ENCODE measurements at places on chromosomes 4 and X.

- DNase-seq: no peak
These were observed at the start of gene UNC5C for GRCh38 chr4:95548738-95549245. Gene UNC5C, minus strand, starts transcription at chr4:95548973.

DNA sequence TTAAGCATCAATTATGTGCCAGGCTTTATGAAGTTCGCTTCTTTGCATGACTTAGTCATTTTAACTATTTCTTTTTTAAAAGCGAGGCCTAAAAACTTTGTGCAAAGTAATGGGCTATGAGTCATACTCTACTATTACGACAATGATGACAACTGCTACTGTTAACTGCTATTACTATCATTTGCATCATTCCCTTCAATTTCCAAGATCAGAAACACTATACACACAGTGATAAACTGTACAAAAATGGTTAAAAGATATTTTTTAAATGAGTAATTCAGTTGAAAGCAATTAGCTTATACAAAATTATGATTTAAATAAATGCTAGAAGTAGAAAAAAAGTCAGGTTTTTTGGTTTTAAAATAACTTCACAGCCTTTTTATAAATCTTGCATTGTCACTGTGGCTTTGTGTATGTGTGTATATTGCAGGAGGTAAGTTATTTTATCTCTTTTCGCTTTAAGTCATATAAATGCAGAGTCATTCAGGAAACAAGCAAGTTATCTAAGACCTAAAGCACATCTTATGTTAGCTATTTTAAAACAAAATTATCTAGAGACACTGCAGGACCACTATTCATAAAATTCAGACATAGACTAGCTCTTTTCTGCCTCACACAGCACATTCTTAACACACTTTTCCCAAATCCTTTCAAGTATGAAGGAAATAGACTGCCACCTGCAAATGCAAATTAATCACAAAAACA, 18.5 kb upstream of the CXCL3 start:
- DNase-seq: no peak

- no peak for DNase-seq
These were observed 175.0 kb upstream of the ARHGEF9 start for GRCh38 chrX:63959975-63960374.

GRCh38 chrX:4710618-4711433, 997.4 kb upstream of the PRKX start:
- DNase-seq: no peak

GRCh38 chrX:153773218-153773611, 7.6 kb upstream of the SRPK3 start:
- DNase-seq: no peak

- no peak for DNase-seq
These were observed 113.1 kb downstream of the RAB28 start for GRCh38 chr4:13371048-13371447.

DNA sequence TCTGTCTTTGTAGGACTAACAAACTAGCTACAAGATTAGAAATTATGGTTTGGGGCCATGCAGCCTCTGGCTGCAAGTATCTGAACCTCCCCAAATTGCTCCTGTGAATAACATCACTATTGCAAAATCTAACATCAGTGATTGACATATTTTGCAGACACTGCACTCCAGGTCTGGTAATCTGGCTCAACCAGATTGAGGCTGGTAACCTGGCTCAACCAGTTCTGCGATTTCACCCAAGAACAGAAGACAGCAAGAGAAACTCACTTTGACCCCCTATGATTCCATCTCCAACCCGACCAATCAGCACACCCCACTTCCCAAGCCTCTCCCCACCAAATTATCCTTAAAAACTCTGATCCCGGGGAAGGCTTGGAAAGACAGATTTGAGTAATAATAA, 20.9 kb downstream of the SPIN3 start:
- DNase-seq: no peak

- no peak for DNase-seq
These were observed 241.9 kb downstream of the SLC39A8 start for GRCh38 chr4:102103368-102103767.

DNA sequence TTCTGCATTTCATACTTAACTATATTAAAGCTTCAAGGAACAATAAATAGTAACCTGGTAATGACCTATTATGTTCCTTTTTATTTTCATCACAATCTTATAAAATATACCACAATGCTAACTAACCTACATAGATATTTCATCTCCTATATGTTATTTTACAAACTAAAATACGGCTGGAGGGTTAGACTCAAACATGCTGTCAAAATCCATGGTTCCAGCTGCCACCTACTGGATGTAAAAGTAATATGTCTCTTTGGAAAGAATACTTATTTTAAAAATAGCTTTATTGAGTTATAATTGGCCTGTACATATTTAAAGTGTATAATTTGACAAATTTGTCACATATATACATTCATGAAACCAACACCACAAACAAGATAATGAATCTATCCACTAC, 15.0 kb downstream of the RGN start:
- DNase-seq: no peak

DNA sequence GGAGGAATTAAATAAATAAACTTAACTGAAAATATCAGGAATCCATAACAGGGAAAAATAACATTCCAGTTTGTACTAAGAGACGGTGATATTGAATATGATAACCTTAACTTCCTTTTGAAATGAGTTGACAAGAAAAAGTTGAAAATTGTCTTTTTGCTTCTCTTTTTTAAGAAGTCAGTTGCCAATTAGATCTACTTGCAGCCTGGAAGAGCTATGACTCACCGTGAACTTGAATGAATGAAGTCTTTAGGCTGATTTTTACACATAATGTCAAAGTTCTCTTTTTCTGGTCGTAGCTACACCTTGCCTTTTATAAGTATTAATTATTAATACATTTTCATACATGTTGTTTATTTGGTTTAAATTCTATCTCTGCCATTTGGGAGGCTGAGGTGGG, 94.4 kb upstream of the HPGD start:
- no peak for DNase-seq

DNA sequence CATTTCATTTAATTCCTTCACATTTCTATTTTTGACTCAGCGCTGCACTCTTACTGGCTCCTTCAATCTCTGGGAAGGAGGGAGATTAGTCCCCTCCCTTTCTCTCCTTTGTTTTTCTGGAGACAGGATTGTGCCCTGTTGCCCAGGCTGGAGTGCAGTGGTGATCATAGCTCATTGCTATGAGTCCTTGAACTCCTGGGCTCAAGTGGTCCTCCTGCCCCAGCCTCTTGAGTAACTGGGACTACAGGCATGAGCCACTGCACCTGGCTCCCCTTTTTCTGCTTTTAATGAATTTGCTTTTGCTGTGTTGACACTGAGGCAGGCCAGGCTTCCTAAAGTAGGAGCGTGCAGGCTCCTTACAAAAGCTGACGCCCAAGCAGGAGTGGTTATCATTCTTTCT, 10.5 kb downstream of the TBC1D14 start:
- no peak for DNase-seq

GRCh38 chr4:7646384-7647061, 211.8 kb upstream of the PSAPL1 start:
- DNase-seq: no peak

DNA sequence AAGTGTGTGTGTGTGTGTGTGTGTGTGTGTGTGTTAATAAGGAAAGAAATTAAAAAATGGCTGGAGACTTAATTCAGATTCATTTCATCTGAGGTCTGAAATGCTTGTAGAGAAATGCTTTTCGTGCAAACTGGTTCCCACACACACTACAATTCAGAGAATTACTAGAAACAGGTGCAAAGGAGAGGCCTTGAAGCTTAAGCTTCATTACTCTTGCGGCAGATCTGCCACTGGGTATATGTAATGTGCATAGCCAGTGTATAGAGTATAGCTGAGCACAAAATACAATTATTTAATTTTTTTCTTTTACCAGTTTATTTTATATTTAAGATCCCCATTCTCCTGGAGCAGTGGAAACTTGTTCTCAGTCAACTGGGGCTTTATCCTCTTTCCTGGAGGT, 31.8 kb upstream of the MAGEB10 start:
- no peak for DNase-seq

DNA sequence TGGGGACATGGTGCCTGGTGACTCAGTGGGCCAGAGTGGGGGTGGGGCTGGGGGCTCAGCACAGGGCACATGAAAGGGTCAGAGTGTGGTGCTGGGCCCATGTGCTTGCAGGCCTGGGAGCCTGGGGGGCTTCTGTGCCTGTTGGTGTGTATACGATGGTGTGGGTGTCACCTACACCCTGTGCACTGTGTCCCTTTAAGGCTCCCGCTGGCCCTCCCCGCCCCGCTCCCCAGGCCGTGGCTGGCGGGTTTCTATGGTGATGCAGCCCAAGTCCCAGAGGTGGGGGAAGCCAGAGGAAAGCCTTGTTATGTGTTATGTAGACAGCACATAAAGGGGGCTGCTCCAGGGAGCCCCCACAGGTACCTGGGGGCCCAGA, 5.5 kb downstream of the L1CAM start:
- DNase-seq: no peak

GRCh38 chr4:41258783-41259182, 2.1 kb downstream of the UCHL1 start:
- DNase-seq: no peak

GRCh38 chr4:145719752-145720624, 40.0 kb downstream of the C4orf51 start:
- DNase-seq: peak; percentile 28

DNA sequence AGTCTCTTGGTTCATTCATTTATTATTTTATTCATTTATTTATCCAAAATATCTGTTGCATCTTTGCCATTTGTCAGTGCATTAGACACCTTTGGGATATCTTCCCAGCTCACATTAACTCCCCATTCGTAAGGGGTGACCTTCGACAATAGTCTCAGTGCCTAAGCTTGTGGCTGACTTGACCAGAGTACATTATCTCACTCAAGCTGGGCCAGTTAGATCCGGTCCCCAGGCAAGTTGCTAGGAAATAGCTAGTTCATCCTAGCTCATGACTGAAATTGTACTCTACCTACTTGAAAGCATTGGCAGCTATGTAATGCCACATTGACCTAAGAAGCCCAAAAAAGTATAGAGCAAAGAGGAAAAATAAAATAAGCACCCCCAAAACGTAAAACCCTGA, 165.3 kb downstream of the FBXO8 start:
- DNase-seq: no peak

DNA sequence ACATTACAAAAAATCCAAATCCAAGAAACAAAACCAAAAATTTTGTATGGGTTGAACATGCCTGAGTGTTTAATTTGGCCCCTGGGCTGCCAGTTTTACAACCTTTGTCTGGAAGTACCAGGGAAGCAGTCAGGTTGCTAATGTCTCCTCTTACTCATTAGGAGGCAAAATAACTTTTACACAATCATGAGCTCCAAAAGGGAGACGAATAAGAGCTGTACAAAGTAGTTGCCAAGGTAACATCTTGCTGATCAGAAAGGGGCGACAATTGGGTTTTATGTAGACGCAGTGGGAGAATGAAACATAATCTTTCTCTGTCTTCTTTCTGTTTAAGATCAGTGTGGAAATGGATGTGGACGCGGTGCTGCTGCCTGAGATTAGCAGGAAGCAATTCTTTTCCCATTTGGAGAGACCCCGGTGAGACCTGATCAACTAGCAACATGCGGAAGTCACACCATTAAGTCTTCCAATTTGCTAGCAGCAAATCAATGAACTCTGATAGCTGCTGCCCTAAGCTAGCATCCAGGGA, 90.7 kb upstream of the IGFBP7 start:
- DNase-seq: no peak

- no peak for DNase-seq
These were observed 140.9 kb upstream of the ATP6AP2 start for GRCh38 chrX:40439625-40440532.

DNA sequence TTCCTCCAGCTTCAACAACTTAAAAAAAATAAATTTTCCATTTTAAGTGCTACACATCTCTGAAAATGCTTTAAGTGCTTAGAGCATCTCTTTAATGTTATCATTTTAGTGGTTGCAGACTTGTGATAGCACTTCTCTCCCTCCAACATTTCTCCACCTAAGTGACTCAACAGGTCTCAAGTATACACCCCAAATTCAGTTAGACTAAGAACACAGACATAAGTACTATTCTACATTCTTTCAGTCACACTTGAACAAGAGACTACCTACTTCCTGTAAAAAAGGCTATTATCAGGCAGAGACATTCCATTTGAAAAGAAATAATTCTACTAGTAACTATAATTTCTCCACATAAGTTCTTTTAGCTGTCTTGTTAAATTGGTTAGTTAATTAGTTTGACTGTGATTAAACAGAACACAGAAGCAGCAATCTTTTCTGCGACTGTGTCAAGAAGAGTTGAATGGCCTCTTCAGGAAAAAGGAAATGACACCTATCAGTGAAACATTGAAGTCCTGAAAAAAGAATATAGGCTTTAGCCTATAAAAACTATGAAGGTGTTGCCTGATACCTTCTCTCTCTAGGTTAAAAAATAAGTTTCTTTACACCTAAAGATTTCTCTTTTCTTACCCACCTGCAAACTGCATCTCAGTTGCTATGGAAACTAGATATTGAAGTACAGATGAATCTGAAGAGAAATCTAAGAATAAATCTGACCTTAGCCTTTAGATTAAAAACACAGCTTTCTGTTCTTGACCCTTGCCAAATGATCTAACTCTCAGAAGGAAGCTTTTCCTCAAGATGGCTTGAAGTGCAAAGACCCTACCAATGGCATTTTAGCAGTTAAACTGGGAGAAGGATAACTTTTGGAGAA, 18.0 kb downstream of the NAF1 start:
- DNase-seq: no peak

DNA sequence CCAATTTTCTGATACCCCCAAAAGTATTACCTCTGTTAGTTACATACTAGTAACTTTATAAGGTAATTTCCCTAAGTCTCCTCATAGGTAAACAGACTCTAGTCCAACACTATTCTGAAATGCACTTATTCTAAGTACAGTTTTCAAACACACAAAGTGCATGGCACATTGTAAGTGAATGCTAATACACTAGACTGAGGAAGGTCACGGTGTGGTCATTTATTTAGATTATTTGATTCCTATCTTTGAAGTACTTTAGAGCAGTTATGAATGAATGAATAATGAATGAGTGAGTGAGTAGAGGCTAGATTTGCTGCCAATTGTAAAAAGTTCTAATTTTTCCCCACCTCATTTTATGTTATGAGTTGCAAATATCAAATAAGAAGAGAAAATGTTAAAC, 132.8 kb upstream of the UGT8 start:
- no peak for DNase-seq

DNA sequence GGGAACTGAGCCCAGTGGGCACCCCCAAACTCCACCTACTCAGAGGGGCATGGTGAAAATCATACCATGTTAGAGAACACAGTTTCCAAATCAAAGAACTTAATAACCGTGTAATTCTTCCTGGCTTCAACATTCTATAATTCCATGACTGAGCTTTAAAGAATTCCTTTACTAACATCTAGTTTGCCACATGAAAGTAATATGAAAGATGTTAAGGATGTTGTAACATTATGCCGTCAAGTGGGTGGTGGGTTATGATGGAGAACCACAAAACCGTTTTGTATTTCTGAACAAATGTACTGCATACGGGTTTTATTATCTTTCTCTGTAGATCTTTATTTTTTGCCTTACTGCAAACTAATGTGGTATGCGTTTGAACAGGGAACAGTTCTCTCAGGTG, 549.0 kb upstream of the MAGEB2 start:
- DNase-seq: no peak

DNA sequence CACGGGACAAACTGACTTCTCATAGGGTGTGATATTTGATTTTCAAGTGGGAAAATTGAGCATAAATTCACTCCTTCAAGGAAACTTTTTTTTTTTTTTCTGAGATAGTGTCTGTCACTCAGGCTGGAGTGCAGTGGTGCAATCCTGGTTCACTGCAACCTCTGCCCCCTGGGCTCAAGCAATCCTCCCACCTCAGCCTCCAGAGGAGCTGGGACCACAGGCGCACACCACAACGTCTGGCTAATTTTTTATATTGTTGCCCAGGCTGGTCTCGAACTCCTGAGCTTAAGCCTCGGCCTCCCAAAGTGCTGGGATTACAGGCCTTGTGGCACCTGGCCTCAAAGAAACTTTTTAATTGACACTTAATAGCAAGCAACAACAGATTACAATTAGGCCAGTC, 13.8 kb downstream of the CLDN34 start:
- no peak for DNase-seq

All from stimulated activated CD4-positive, alpha-beta T cell treated with anti-CD3 and anti-CD28 coated beads, Interleukin-15, amount 100 ng/mL, for 48 hours (primary cell).